ENCODE measurements at places on chromosomes 4 and X.

- DNase-seq: no peak
These were observed 122.8 kb downstream of the DIPK2B start for GRCh38 chrX:45077748-45078424.

DNA sequence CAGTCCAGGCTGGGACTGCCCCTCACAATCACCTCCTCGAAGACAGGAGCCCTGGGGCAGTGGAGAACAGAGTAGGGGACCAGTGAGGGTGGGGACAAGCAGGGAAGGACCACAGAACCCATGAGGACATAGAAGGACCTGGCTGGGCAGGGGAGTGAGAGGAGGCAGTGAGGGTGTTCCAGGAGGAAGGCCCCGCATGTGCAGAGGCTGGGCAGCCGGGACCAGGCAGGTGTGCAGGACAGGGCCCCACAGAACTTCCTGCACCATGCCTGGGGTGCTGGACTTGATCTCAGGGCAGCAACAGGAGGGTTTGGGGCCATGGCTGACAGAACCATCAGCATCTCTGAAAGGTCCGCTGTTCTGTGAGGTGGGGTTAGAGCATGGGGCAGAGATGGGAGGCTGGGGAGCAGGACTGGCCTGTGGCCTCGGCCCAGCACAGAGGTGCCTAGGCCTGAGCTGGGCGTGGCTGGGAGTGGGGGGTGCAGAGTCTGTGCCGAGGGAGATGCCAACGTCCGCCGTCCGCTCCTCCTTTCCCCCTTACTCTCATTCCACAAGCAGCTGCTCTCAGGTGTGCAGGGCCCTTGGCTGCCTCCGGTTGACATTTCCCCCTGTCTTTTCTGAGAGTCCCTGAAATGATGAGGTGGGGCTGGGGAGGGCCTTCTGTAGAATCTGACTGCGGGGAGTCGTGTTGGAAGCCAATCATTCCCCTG is 40.8 kb downstream of the EVC start:
- DNase-seq: no peak

DNA sequence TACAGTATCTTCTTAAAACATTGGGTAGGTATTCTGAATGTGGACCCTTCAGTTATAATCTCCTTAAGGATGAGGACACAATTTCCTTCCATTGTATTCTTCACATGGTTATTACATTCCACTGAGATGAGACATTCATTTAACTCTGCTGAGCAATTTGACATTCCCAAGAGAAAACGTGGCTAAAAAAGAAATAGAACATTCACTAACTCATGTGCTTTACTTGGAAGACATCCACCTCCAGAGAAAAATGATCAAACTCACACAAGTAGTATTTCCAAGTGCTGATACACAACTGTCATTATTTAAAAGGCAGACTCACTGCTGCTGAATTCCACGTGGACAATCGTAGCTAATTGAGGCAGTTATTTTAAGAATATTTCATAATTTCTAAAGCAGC is 227.9 kb upstream of the ANKRD50 start:
- no peak for DNase-seq

- no peak for DNase-seq
These were observed 400.8 kb upstream of the SLIT2 start for GRCh38 chr4:19850909-19851308.

DNA sequence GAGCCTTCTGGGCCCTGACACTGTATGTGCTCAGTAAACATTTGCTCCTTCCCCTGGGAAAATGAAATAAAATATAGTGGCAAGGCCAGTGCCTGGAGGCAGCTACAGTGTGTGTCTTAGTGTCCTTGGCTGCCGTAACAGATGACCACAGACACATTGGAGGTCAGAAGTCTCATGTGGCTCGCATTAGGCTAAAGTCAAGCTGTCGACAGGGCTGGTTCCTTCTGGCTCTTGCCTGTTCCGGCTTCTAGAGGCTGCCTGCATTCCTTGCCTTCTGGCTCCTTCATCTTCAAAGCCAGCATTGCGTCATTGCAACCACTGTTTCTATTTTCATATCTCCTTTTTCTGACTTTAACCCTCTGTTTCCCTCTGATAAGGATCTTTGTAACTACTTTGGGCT is 83.6 kb upstream of the STX18 start:
- DNase-seq: no peak

- no peak for DNase-seq
These were observed 166.8 kb downstream of the SHROOM3 start for GRCh38 chr4:76601791-76602190.

DNA sequence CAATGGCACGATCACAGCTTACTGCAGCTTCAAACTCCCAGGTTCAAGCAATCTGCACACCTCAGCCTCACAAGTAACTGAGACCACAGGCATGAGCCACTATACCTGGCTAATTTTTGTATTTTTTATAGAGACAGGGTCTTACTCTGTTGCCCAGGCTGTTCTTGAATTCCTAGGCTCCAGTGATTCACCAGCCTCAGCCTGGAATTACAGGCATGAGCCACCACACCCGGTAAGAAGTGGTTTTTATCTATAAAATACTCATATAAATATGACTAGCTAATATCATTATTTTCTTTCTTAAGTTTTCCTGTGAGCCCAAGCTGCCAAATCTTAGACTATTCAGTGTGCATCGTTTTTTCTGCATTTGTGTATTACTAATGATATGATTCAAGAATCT is 4.4 kb downstream of the SCFD2 start:
- DNase-seq: no peak

- DNase-seq: no peak
These were observed 337.4 kb upstream of the SFRP2 start for GRCh38 chr4:154126276-154126675.

GRCh38 chr4:54842656-54843055 is 184.9 kb downstream of the KIT start:
- no peak for DNase-seq

DNA sequence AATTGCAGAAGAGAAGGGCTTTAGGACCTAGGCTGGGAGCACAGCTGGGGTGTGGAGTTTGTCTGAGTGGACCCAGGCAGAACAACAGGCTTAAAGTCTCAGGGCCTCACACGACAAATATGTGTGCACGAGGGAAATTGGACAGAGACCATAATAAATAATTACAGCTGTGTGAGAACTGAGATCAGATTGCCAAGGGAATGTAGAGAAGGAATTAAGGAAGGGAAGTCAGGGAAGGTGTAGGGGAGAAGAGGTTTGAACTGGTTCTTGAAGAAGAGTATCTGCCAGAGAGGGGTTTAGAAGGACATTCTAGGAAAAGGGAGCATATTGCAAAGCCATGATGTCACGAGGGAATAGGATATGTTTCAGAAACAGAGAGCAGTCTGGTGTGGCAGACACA is 120.7 kb upstream of the TSPAN5 start:
- no peak for DNase-seq

DNA sequence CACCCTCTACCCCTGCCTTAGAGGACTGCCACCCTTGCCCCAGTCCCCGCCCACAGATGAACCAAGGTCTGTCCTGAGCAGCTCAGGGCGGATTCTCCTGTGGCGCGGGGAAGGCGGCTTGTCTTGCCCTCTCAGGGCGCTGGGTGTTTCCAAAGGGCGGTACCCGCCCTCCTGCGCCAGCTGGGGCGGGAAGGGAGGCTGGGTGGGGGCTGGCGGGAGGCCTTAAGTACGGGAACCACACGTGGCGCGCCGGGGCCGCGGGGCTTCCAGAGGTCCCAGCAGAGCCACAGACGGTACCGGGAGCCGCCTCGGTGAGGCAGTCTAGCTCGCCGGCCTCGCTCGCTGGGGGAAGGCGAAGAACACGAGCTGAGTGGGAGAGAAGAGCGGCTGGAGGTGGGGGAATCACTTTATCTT is 361.1 kb downstream of the MID1IP1 start:
- DNase-seq: no peak

DNA sequence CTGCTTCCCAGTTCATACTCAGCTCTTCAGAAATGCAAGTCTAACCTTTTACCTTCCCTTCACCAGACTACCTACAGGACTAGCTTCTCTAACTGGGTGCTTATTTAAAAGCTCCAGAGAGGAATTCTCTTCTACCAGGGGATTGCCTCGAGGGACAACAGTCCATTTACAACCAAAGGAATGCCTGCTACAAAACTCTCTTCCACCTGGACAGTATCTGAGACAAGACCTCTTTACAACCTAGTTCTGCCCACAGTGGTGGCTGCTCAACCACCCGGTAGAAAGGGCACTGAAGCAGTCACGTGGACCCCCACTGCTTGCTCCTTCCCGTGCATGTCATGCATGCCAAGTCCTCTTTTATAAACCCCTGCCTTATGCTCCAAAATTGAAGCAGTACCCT is 158.1 kb upstream of the ANXA10 start:
- no peak for DNase-seq

DNA sequence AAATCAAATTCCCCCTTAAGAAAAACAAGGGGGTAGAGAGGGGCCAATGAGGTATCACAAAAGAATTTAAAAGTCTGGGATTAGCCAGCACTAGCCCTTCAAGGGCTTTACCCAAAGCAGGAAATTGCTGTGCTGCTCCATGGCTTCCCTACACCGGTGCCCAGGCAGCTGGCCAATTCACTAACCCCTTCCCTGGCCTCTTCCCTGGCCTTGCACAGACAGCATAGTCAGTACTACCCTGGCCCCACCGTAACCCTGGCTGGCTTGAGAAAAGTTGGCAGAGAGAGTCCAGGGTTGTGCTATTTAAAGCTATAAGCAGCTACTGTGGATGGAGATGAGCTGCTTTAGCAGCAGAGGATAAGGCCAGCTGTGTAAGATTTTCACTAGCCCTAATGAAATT is 43.1 kb downstream of the ADAMTS3 start:
- no peak for DNase-seq

GRCh38 chr4:10965196-10965595 is 280.6 kb upstream of the CLNK start:
- no peak for DNase-seq

DNA sequence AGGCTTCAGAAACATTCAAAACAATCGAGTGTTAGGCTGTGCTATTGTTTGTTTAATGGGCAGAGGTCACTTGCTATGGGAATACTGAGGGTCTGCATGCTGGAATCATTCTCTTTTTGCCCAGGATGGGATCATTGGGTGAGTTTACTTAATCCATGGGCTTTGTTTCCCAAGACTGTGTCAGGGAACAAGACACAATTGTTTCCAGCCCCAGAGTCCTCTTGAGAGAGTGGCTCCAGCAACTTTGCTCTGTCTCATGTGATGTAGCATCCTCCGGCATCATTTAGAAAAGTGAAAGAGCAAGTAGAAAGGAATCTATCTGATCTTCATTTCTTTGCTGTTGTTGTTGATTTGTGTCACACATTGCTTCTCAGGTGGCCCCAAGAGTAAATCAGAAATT is 1.8 kb downstream of the TENM3 start:
- no peak for DNase-seq

DNA sequence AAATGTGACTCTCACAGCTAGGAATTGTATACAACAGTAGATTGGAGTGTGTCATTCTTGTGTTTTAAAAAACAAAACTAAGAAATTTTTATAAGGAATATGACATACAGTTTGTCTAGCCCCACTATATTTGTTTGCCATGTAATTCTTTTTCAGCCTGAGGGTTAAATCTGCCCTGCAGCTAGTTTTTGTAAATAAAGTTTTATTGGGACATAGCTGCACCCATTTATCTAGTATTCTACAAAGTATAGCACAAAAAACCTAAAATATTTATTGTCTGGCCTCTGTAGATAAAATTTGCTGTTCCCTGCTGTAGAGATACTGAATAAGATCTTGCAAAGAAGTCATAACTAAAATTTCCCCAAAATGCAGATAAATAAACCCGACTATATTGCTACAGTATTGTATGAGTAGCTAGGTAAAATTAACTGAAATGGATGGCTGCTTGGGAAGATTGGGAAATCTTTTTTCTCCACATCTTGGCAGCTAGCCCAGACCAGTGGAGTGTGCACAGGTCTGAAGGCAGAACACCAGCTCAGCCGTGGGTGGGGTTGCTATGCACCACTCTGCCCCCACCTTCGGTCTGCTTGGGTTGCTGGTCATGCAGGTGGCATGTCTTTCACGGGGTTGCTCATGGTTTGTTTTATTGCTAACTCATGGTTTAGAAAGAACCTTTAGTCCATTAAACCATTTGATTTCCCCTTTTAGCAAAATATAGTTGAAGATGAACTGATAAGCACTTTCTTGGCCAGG is 127.9 kb downstream of the KLHL8 start:
- peak; percentile 8 for DNase-seq

GRCh38 chr4:94420356-94420755 is 31.4 kb upstream of the PDLIM5 start:
- no peak for DNase-seq

- no peak for DNase-seq
These were observed 216.7 kb downstream of the IL13RA2 start for GRCh38 chrX:114800719-114801118.

DNA sequence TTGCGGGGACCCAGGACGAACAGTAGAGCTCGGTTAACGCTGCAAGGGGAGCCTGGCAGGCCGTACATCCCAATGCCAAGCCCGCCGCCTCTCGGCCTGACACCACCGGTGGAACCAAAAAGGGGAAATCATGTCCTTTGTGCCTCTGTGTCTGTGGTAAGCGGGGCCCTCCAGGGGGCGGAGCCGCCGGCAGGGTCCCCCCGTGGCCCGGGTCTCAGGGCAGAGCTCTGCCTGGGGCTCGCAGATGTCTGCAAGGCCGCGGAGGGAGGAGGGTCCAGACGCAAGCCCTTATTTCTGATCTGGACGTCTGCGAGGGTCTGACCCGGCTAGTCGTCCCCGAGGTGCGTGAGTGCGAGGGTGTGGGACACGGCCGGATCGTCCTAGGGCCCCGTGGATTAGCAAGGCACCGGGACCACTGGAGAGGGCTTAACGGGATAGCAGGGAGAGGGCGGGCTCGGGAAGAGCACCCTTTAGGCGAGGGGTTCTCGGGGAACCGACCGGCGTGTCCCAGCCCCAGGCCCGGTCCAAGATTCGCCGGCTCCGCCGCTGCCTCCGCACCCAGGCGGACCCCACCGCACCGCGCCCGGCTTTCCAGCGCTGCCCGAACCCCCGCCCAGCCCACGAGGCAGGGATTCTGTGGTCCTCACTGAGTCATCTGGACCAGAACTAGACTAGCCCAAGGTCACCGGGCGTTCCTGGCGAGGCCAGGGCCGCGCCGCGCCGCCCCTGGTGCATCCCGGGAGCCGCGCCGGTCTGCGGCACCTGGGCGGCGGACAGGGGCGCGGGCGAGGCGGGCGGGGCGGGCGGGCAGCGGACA is 863 bp upstream of the FAM193A start:
- DNase-seq: peak; percentile 62

- no peak for DNase-seq
These were observed 336.1 kb upstream of the PABPC4L start for GRCh38 chr4:134537701-134538100.

DNA sequence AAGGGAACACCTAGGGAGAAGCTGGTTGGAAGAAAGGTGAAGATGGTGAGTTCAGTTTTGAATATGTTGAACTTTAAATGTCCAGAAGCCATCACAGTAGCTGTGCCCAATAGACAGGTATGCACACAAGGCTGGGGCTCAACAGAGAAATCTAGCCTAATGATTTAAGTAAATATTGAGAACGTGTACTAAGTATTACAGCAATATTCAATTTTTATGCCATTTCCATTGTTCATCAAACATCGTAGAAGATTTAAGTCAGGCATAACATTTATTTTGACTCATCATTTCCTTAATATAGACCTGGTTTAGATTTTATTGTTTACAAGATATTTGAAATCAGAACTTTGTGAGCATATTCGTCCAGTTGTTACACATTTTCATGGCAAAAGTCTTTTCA is 116.4 kb downstream of the HPGD start:
- DNase-seq: no peak

GRCh38 chr4:10273030-10273429 is 156.4 kb upstream of the WDR1 start:
- no peak for DNase-seq

GRCh38 chrX:39112143-39112542 is 310.9 kb downstream of the MID1IP1 start:
- no peak for DNase-seq

Data from germinal center (tissue), 1 donor.